Brain pericyte (primary cell): ENCODE measurements at places on chromosomes 6 and 20.

DNA sequence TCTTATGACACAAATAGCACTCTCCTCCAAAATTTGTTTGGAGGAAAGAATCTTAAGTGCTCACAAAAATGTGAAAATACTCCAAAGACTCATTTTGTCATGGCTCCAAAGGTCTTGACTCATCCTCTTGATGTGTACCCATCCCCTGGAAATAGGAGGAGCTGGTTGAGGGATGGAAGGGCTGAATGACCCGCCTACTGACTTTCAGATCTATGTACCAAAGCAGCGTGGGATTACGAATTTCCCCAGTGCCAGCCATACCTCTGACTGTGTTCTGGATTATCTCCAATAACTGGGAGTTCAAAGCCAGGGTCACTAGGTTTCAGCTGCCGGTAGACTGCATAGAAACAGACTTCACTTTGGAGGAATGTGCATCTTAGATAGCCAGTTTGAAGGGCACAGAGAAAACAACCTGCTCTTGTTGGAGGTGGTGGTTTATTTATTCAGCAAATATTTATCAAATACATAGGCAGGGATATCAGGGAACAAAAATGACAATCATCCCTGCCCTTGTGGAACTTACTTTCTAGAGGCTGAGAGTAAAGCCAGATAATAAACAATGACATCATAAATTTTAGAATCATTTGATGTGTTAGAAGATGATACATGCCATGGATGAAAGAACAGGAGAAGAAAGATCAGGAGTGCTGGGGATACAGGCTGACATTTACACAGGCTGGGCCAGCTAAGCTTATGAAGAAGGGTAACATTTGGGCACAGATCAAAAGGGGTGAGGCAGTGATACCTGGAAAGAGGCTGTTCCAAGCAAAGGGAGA is 246.6 kb downstream of the TBXT start:
- peak; percentile 18 for DNase-seq

GRCh38 chr6:132505158-132505557 is 7.8 kb downstream of the STX7 start:
- DNase-seq: no peak

DNA sequence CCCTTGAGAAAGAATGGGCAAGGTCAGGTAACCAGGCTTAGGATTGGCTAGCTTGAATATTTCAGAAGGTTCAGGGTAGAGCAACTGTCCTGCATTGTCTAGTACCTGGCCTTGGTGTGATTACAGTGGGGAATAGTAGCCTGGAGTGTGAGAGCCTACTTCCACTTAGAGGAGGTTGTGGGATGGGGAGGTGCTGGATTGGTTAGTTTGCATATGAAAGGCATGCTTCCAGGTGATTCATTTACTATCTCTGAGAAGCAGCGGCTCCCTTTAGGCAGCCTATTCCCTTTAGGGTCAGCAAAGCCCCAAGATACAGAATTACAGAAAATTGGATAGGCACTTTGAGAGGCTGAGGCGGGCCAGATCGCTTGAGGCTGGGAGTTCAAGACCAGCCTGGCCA is 25.0 kb upstream of the SCGN start:
- no peak for DNase-seq

- no peak for DNase-seq
Observed at GRCh38 chr20:50297498-50298376, 107.1 kb downstream of the CEBPB start.

DNA sequence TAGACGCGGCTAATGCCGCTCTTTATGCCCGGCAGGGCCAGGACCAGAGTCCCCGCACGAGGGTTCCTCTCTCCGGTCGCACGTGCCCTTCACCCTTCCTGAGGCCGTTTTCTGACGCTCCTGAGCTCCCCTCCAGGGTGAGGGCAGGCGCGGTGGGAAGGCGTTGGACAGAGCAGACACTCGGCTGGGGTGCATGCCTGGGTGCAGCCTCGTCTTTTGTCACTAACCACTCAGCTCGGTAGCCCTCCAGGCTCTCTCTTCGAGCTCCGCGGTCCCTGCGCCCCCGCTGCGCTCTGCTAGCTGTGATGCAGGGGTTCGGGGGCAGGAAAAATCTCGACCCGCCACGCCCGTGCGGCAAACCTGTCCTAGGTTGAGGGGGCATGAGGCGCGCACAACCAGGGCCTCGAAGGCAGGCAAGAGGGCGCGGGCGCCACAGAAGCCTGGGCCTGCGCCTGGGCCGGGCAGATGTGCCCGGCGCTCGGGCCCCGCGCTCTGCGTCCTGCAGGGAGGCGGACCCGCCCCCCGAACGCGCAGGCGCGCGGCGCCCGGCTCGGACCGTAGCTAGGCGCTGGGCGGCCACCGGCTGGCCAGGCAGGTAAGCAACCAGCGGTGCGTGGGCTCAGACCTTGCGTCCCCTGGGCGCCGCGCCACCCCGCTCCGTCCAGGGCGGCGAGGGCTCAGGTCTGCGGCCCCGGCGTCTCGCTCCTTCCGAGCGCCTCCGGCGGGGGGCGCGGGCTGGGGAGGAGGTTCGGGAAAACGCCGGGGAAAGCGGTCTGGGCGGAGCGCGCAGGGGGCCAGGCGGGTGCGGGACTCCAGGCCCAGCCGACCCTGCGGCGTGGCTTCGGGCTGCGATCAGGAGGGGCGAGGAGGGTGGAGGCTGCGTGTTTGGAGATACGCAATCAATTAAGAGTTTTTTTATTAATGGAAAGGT is at the start of gene L3MBTL1:
Gene L3MBTL1, plus strand, starts transcription at position 548 of the 931 bp plus-strand sequence. CDS start 5,807 bp downstream, outside the sequence.
- DNase-seq: no peak

DNA sequence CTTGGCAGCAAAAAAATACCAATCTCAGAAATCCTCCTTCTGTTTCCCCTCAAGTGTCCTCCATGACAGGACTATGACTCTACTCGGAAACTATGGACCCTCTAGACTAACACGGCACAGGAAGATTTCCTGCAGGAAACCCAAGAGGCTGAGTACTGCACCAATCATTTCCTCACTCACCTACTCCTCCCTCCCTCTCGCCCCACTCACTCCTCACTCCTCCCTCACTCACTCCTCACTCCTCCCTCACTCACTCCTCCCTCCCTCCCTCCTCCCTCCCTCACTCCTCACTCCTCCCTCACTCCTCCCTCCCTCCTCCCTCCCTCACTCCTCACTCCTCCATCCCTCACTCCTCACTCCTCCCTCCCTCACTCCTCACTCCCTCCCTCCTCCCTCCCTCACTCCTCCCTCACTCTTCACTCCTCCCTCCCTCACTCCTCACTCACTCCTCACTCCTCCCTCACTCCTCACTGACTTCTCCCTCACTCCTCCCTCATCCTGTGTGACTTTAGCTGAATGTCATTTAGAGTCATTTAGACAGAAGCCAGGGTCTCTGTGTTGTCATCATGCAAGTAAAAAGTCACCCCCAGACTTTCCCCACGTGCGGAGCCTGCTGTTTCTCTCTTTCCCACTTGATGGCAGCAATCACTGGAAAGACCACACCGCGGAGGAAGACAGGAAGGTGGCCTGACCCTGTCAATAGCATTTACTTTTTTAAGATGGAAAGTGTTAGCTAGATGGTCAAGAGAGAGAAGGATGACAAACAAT is 226.8 kb upstream of the PDE10A start:
- peak; percentile 16 for DNase-seq

DNA sequence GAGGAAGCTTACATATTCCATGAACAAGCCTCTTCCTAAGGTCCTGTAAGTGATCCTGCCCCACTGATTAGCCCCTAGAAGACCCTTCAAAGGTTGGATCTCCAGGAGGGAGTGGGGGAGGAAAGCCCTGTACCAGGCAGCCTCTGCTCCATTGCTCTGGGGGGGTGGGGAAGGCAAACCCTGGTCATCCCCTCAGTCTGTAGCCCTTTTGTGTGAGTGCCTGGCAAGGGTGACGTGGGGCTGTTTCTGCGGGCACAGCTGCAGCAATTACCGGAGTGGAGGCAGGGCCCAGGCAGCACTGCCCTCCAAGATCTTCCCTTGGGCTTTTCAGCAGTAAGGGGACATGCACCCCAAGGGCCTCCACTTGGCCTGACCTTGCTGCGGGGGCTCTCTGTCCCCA is at the start of gene MOG:
Gene MOG, plus strand, starts transcription at position 295 of the 400 bp plus-strand sequence. CDS start 118 bp downstream, outside the sequence.
- DNase-seq: no peak

GRCh38 chr6:7541175-7542064 is at the start of gene DSP:
DSP (plus strand) TSS chr6:7541671; CDS start chr6:7541916, 245 bp downstream.
- no peak for DNase-seq

GRCh38 chr6:53309059-53309900 is 39.5 kb downstream of the ELOVL5 start:
- no peak for DNase-seq

DNA sequence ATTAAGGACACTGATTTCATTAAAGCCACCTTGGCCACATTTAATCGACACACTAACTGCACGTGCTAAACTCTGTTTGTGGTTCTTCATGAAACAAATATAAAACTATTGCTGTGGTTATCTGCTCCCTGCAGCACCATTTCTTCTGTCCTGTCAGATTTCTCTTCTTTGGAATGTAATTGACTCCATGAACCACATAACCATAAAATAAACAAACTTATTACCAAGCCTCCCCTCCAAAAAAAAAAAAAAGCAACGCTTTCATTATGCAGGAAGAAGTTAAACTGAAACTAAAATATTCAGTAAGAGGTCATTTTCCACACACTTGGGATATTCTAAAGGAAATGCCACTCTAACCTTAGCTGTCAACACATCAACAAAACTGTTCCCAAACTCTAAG is 319.1 kb upstream of the NT5E start:
- no peak for DNase-seq

DNA sequence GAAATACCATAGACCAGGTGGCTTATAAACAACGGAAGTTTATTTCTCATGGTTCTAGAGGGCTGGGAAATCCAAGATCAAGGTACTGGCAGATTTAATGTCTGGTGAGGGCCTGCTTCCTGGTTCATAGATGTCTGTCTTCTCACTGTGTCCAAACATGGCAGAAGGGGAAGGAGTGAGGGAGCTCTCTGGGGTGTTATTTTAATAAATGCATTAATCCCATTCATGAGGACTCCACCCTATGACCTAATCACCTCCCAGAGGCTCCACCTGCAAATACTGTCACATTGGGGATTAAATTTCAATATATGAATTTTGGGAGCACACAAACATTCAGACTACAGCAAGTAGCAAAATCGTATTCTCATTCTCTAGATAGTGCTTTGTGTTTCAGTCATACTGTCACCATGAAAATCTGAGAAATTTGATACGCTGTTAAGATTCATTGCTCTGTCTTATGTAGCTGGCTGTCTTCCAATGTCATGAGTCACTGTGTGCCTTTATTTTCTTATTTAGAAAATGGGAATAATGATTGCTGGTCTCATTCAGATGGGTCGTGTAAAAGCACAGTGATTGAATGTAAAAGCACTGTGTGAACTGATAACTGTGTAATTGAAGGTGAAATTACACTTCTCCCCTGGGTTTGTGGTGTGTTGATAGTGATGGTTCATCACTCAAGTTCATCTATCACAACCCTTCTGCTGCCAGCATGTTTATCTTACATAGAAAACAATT is 8.9 kb upstream of the ERVFRD-1 start:
- no peak for DNase-seq

GRCh38 chr20:62625516-62625915 is 16.8 kb upstream of the SLCO4A1 start:
- no peak for DNase-seq

- DNase-seq: no peak
Observed at GRCh38 chr20:38207621-38208020, 42.6 kb upstream of the TGM2 start.

DNA sequence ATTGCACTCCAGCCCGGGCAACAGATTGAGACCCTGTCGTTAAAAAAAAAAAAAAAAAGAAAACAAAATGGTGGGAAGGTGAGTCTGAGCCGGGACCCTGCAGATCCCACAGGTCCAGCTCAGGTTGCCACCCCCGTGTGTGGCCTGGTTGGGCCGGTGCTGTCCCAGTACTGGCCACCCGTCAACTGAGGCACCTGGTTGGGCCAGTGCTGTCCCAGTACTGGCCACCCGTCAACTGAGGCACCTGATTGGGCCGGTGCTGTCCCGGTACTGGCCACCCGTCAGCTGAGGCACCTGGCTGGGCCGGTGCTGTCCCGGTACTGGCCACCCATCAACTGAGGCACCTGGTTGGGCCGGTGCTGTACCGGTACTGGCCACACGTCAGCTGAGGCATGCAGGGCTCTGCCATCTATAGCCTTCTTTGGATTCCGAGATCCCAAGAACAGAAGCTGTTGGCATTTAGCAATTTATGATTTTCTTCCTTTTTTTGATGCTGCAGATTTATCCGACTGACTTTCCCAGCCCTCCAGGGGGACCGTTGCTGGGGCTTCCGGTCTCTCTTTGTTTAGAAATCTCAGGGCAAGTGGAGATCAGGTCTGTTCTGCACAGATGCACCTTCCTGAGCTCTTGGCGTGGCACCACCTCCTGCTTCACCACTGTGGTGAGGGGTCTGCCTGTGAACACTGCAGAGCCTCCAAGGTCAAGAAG is 113.8 kb downstream of the SYCP2 start:
- no peak for DNase-seq
